ENCODE measurements at places on chromosomes 3 and 15.

- no peak for DNase-seq
Observed at GRCh38 chr3:125051205-125051604, 4.6 kb downstream of the HEG1 start.

GRCh38 chr15:91992945-91993344, 139.4 kb downstream of the SLCO3A1 start:
- DNase-seq = no peak

DNA sequence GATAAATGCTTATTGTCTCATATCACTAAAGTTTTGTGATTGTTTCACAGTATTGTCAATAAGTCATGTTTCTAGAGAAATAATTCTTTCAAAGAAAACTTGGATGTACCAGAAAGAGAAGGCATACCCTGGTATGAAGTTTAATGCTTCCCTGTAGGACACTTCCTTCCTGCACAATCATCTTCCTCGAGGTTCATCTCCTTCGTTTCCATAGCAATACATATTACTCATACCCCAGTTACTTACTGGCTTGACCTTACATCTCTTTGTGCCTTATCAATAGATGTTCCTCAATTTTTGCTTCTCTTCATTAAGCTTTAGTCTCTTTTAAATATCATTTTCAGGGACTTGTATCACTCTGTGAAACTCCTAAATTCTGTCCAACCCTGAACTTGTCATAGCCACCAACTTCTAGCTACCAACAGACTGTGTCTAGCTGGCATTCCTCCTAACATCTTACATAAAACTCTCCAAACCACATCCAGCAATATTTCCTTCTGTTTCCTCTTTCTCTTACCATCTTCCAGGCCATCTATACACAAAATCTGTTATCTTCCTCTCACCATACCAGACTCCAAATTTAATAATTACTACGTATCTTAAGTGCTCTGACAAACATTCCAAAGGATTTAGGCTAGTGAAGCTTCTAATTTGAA, 134.3 kb downstream of the GADL1 start:
- no peak for DNase-seq

- DNase-seq = no peak
Observed at GRCh38 chr3:152232679-152233078, 36.0 kb upstream of the MBNL1 start.

DNA sequence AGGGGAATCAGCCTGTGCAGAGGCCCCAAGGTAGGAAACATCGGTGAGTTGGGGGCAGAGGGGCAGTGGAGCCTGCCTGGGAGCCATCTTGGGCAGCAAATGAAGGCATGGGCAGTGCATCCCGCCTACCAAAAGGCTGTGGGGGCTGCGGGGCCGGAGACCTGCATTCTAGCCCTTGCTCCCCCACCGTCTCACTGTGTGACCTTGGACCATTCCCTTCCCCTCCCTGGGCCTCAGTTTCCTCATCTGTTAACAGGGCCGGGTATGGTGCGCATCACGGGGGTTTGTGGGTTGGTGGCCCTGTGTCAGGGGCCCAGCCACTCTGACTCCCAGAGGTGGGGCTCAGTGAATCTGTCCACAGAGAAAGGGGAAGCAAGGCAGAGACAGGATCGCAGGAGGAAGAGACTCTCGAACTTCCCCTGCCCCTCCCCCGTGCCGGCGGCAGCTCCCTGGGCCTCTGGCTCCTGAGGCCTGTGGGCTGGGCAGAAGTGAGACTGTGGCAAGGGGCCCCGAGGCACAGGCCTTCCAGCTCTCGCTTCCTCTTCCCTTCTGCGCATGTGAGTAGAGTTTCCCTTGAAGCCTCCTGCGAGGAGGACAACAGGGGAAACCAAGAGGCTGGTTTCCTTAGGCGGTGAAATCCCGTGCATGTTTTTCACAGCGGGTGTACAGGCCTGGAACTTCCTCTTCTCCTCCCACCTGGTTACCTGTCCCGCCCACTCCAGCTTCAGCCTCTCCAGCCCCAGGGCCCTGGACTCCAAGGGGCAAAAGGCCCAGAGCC, 42.9 kb downstream of the IDH2 start:
- DNase-seq = no peak

GRCh38 chr15:22959321-22960101, 20.7 kb downstream of the CYFIP1 start:
- DNase-seq = no peak

DNA sequence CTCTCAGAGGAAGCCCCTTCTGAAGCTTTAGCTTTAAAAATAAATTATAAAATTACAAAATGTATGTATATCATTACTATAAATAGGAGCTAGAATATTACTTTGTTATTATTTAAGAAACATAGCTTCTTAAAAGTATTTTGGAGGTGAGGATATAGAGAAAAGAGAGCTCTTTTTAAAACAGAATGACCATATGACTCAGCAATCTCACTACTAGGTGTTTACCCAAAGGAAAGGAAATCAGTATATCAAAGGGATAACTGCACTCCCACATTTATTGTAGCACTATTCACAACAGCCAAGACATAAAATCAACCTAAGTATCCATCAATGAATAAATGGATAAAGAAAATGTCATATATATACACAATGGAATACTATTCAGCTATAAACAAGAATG, 119.6 kb downstream of the DMXL2 start:
- DNase-seq = no peak

DNA sequence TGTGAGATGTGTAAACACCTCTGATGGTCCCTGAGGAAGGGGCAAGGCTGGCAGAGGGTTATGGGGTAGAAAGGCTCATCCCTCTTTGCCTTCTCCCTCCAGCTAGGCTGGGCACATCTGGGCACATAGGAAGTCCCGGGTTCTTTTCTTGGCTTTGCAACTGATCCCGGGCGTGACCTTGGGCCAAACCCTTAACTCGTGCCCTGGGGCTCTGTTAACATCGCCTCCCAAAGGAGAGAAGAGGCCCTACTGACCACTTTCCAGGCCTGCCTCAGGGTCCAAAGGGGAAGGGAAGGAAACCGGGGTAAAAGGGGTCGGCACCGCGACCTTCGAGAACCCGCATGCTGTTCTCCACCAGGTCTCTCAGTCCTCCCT, 549 bp downstream of the C3orf18 start:
- no peak for DNase-seq

GRCh38 chr3:123064506-123064905, 2.3 kb upstream of the PDIA5 start:
- DNase-seq = no peak

GRCh38 chr15:66875588-66876420, 173.8 kb downstream of the SMAD6 start:
- no peak for DNase-seq

DNA sequence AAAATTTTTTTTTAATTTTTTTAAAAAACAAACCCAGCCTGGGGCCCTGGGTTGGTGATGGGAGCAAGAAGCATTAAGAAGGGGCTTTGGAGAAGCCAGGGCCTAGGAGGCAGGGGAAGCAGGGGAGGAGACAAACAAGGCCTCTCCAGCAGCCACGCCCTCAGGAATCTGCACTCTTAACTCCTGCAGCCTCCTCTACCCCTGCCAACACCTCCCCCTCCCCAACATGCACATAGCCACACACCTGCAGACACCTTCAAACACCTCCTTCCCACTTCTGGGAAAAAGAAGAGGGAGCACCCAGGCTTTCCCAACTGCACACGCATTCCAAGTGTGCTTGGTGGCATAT, 2.7 kb upstream of the DCAF1 start:
- no peak for DNase-seq

DNA sequence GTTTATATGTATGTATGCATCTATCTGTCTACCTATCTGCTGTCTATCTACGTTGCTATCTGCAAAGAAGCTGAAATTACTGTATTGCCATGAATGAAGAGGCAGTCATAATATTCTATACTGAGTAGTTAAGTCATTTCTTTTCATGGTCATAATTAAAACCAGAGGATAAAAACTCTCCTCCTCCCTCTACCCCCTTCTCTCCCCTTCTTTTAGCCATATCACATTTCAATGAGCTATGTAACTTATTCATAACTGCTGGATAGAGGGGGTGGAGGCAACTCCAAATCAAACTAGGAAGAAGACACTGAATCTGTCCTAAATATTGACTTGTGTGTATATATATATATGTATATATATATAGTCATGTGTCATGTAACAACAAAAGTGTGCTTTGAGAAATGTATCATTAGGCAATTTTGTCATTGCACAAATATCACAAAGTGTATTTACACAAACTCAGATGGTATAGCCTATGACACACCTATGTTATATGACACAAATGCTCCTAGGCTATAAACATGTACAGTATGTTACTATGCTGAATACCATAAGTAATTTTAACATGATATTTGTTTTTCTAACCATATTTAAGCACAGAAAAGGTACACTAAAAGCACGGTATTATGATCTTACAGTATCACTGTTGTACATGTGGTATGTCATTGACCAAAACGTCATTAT, 229.7 kb upstream of the KCNMB2 start:
- no peak for DNase-seq

- DNase-seq = no peak
Observed at GRCh38 chr15:31869686-31870307, 160.5 kb upstream of the CHRNA7 start.

- no peak for DNase-seq
Observed at GRCh38 chr3:159916052-159916451, 72.6 kb upstream of the IL12A start.

- no peak for DNase-seq
Observed at GRCh38 chr3:159032311-159032710, 230.5 kb downstream of the MFSD1 start.

- no peak for DNase-seq
Observed at GRCh38 chr15:85011160-85011571, 29.5 kb downstream of the PDE8A start.

- DNase-seq = no peak
Observed at GRCh38 chr3:104349836-104350235, 1016.9 kb upstream of the ALCAM start.

GRCh38 chr3:23999012-23999641, 54.0 kb downstream of the NR1D2 start:
- DNase-seq = no peak

DNA sequence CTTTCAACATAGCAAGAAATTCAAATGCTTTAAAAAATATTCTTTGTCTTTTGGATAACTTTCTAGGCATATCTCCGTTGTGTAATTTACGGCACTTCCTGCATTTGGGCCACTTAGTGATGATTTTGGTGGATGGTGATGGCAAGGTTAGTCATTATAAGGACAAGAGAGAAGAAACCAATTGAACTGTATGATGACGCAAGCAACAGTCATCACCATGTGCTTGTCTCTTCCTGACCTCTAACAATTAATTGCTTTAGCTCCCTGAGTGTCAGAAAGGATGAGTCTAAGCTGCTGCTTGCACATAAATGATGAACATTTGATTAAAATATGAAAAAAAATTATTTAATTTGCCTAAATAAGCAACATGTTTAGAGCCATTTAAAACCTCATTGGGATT, 11.3 kb upstream of the P2RY12 start:
- no peak for DNase-seq

GRCh38 chr15:66824424-66824823, 122.4 kb downstream of the SMAD6 start:
- DNase-seq = no peak

DNA sequence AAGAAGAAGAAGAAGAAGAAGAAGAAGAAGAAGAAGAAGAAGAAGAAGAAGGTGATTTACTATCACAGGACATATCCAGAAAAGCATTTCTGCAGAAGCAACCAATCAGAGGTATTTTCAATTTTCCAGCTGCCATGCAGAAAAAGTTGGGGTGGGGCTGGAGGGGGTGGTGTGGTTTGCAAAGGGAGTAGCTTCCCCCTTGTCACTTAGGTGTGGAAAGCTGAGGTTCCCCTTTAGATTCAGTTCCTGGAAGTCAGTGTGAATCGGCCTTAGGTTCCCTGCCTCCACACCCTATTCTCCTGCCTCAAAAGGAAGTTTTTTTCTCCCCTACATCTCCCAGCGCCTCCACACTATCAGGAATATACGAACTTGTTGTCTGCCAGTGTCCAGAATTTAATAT, 276.7 kb upstream of the ARRDC4 start:
- DNase-seq = no peak

- DNase-seq = no peak
Observed at GRCh38 chr3:156409694-156410093, 145.2 kb downstream of the SSR3 start.

- DNase-seq = no peak
Observed at GRCh38 chr15:63075015-63075983, 32.8 kb downstream of the TPM1 start.

Data from SK-N-MC (cell line).